ENCODE measurements at places on chromosomes 7 and 10. TPM values are rescaled to one million over a fixed set of nuclear protein-coding genes. Genes with fewer than 3 reads are reported as not detected.

The SRGN gene
- 10.2 TPM for polyA plus RNA-seq

The HMX2 gene
- 1.5 TPM for polyA plus RNA-seq

The LEP gene
- 0.27 TPM for polyA plus RNA-seq

The ORC5 gene
- polyA plus RNA-seq = 26.5 TPM

The SYT15B gene
- polyA plus RNA-seq = 2.8 TPM

The ADAMTS14 gene
- polyA plus RNA-seq = 1.2 TPM

DNA sequence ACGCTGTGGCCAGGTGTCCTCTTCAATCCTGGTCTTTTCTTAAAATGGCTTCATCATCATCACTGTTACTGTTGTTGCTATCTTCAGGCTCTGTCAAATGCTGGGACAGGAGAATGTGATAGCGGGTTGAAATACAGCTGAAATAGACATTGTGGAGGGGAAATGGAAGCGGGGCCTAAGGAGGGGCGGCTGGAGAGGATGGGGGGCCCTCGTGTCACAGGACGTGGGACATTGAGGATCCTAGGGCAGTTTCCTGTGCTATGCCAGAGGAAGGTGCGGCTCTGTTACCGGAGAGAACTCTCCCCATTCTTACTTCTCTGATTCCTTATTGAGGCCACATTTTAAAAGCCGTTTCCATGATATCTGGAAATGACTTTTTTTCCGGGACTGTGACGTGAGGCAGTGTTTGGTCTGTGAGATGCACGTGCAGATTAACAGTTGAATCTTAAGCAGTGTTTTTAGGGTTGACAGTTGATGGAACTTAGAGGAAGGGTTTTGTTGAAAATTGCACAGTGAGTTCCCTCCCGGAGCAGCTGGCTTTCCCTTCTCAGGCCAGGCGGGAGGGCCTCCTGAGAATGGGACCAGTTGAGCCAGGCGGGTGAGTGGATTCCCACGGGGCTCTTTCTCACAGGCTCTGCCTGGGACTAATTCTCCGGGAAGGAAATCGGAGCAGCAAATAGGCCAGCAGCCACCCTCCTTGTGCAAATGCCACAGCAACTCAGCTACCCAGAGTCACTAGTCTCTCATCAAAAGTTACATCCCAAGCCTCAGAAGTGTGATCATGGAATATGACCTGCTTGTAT lies 125.2 kb downstream of the TACC2 start:
- DNase-seq = no peak

DNA sequence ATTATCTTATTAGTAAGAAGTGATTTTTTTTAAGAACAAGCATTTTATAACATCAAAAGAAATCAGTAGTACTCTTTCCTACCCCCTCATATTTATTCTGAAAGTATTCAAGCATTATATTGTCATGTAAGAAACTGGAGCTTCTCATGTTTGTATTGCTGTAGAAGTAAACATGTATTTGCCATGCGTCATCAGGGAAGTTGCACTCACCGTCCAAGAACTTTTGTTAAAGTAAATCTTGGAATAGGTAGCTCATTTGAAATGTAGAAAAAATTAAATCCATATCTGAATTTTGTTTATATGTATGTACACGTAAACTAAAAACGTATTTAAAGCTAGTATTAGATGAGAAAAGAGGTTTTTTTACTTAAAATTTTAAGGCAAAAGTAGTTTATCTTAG lies 96.8 kb downstream of the PTEN start:
- DNase-seq = no peak

GRCh38 chr10:116044801-116045248 lies 228.2 kb downstream of the GFRA1 start:
- DNase-seq = no peak

DNA sequence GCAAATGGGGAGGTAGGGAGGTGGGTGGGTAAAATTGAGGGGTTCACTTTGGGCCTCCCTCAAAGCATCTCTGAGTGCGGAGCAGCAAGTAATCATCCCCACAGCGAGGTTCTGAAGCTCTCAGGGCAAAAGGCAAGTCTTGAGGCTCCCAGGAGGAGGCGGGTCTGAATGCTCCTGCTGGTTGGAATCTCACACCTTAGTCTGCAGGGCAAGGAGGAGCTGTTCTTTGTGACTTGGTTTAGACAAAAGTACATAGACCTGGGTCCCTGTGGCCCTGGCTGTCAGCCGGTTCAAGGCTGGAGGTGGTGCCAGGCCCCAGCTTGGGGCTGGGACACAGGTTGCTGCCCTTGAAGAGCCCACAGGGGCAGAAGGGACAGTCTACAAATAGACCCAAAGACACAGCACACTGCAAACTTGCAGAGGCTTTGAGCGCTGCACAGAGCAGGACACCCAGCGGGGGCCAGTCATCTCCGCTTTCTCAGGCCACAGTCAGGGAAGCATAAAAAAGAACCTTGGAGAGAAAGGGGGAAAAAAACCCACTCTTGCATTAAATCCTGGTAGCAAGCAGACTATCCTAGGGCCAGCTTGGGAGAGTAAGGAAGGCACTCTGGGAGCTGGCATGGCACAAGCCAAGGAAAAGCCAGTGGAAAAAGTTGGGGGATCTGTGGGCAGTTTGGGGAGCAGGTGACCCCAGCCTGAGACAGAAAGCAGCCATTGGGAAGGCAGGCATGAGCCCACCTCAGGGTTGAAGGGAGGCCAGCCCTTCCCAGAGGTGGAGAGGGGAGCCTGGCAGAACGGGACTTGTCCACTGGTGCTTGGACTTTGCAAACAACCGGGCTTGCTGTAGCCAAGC lies 926 bp upstream of the C10orf71 start:
- DNase-seq = no peak

- DNase-seq = no peak
These were observed 59.4 kb upstream of the SVIL start for GRCh38 chr10:29694121-29694520.

DNA sequence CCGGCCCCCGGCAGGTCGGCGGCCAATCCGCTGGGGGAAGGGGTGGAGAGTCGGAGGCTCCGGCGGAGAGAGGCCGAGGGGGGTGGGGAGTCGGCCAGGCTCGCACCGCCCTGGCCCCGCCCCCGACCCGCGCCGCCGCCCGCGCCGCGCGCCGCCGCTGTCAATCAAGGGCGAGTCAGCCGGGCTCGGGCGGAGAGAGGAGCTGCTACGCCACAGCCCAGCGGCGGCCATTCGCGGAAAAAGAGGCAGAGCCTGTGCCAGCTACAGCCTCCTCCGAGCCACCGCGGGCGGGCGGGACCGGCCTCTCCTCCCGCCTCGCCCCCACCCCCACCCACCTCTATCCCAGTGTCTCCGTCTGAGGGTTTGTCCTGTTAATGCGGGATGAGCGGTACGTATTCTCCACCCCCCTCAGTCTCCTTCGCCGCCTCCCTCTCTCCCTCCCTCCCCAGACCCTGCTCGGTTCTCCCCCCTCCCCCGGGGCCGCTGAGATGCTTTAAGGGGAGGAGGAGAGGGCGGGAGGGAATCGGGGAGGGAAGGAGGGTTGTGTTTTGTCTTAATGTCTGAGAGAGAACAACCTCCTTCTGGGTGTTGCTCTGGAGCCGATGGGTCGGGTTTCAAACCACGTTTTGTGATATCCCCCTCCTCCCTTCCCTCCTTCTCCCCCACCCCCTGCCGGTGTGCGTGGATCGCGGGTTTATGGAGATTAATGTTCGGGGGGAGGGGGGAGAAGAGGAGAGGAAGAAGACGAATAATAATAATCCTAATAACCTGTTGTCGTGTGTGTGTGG lies at the start of gene SP4:
SP4 (plus strand) TSS at position 213 of the 788 bp plus-strand sequence; CDS start at position 382, 169 bp downstream.
- peak; percentile 92 for DNase-seq

GRCh38 chr7:135714534-135715009 lies 13.4 kb downstream of the SLC13A4 start:
- DNase-seq = no peak

- DNase-seq = no peak
These were observed 33.3 kb downstream of the CTBP2 start for GRCh38 chr10:125127110-125127509.

DNA sequence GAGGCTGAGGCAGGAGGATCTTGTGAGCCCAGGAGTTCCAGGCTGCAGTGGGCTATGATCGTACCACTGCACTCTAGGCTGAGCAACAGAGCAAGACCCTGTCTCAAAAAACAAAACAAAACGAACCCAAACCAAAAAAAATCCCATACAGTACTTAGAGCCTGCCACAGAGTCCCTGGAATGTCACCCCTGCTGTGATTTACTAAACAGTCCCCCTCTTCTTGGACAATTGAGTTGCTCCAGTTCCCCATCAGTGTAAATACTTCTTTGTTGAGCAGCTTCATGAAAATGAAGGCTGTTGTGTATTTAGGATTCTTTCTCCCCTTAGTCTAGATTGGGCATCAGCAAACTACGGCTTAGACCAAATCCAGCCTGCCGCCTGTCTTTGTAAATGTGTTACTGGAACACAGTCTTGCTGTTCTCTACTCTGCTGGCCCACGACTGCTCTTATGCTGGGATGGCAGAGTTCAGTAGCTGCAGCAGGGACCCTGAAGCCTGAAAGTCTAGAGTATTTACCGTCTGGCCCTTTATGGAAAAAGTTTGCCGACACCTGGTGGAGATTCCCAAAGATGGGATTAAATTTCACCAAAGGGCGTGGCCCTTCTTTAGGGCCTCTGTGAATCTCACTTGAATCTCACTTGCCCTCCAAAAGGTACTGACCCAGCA lies 57.8 kb downstream of the PALD1 start:
- no peak for DNase-seq

- DNase-seq = no peak
These were observed 283.7 kb upstream of the FZD1 start for GRCh38 chr7:90980545-90980944.

Measured in renal pelvis (tissue), 12 donors.